ENCODE measurements at places on chromosomes 11 and 22.

- DNase-seq: no peak
Measured at GRCh38 chr11:122563761-122564160, 91.8 kb upstream of the UBASH3B start.

- DNase-seq: no peak
Measured at GRCh38 chr11:45560913-45561281, 104.5 kb downstream of the CHST1 start.

- DNase-seq: no peak
Measured at GRCh38 chr22:43077121-43077877, 11.9 kb downstream of the TTLL1 start.

- peak; percentile 16 for DNase-seq
Measured at GRCh38 chr11:64356498-64357411, 2.2 kb upstream of the RPS6KA4 start.

DNA sequence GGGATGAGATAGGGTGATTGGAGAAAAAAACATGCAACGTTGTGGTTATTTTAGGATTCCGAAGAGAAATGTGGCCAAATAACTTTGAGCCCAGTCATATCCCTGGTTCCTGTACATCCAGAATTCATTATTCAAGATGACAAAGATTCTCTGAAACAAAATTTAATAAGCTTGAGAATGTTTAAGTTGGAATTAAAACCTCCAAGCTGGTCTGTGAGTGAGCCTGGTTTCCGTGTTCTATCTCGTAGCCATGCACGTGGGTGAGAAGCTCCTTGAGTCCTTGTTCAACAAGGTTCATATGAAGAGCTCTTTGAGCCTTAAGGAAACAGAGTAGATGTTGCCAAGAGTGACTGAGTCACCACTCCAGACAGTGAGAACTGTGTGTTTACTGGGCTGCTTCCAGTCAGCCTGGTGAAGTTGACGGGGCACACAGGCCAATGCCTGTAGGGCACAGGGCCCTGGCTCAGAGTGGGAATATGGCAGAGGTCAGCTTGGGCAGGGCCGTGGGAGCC is 206.5 kb downstream of the NAV2 start:
- no peak for DNase-seq

- no peak for DNase-seq
Measured at GRCh38 chr11:12694183-12694531, 19.9 kb downstream of the TEAD1 start.

GRCh38 chr11:789943-790342 is at the start of gene CEND1:
TSS of gene CEND1 (minus strand) at chr11:790090. CDS start at chr11:788576, 1,514 bp downstream.
- no peak for DNase-seq

- DNase-seq: no peak
Measured at GRCh38 chr22:33807470-33807869, 112.8 kb downstream of the LARGE1 start.

DNA sequence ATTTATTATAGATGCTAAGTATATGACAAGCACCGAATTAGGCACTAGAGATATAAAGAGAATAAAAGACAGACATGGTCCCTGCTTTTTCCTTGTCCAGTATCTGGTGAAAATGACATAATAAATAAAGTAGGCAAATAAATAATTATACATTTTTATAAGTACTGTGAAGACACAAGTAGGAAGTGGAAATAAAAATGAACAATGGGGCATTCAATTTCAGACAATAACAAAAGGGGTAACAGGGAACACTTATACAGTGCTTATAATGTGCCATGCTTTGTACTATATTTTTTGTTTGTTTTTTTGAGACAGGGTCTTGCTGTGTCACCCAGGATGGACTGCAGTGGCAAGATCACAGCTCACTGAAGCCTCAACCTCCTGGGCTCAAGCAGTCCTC is 4.3 kb downstream of the KBTBD3 start:
- DNase-seq: no peak

DNA sequence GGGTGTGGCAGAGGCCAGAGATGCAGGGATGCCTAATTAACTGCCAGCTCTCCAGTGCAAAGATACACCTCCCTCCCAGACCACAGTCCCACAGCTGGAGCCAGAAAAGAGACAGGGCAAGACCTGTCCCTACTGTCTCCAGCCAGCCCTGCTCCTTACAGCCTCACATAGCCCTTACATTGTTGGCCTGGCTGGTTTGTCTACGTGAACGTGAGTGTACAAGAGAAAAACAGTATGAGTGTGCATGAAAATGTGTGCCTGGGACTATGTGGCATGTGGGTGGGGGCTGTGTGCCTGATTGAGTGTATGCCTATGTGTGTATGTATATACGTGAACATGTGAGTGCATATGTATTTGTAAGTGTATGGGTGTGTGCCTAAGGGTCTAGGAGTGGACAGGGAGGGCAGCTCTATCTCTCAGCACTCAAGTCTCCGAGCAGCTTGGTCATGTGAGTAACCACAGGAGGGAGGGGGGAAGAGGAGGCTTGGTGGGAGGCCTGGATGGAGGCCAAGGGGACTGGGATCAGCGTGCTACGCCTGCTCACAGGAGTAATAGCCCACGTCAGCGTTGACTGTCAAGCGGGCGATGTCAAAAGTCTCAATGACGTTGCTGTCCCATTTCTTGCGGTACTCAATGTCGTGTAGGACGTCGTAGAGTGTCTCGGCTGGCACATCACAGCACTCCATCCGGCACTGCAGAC is 6.6 kb upstream of the ARAP1 start:
- no peak for DNase-seq

GRCh38 chr11:106447631-106448191 is 370.2 kb downstream of the AASDHPPT start:
- DNase-seq: no peak

DNA sequence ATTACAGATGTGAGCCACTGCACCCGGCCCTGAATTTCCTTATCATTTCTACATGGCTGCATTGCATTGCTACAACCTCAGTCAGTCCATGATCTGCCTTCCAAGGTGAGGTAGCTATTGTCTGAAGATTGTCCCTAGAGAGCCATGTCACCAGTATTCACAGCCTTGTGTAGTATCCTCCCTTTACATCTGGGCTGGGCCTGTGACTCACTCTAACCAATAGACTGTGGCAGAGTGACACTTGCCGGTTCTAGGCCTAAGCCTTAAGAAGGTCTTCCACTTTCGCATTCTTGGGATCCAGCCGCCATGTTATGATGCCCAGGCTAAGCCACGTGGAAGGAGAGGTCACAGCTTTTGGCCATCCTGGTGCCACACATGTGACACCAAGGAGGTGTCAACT is 10.1 kb upstream of the PLEKHB1 start:
- no peak for DNase-seq

DNA sequence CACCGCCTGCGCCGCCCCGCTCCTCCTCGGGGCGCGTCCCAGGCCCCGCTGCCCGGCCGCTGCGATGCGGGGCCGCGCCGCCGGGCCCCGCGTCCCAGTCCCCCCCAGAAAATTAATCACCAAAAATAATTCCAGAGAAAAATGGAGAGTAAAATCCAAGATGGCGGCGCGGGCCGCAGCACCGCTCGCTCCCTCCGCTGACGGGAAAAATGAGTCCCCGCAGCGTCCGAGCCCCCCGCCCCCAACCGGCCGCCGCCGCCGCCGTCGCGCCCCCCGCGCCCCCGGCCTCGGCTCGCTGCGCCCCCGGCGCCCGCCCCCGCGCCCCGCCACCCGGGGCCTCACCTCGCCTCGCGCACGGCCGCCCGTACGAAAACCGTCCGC is at the start of gene KMT5B:
KMT5B (minus strand) TSS at position 162 of the 381 bp plus-strand sequence. CDS start 23,220 bp downstream, outside the sequence.
- no peak for DNase-seq

- no peak for DNase-seq
Measured at GRCh38 chr11:64560139-64560771, 30.8 kb upstream of the SLC22A12 start.

DNA sequence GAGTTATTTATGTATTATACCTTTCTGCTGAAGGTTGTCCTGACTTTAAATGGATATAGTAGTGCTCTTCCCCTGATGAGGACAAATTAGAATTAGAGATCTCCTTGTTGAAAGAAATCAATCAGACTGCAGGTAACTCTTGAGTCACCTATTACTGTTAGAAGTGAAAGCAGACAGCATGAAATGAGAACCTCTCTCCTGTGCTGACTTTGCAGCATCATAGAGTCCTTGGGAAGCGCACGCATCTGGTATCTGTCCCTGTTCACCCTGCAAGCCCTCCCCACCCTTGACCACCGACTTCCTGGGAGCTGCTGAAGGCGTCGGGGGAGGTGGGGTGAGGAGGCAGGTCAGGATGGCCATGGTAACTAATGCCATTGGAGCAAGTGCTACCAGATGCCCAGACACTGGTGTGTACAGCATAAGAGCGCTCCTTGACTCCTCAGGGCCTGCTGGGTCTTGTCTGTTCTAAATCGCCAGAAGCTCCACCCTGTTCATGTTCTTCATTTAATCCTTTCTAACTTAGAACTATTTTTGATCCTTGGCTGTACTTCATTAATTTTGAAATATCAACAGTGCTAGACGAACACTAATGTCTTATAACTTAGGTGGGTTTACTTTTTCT is 143.9 kb downstream of the WNT7B start:
- DNase-seq: no peak

GRCh38 chr22:32465661-32466060 is 1.4 kb upstream of the BPIFC start:
- DNase-seq: no peak

- no peak for DNase-seq
Measured at GRCh38 chr22:46443850-46444389, 93.5 kb downstream of the CELSR1 start.

- DNase-seq: no peak
Measured at GRCh38 chr22:31206896-31207687, 5.0 kb upstream of the LIMK2 start.

- no peak for DNase-seq
Measured at GRCh38 chr22:49676230-49676629, 151.4 kb downstream of the BRD1 start.

GRCh38 chr22:46626911-46627805 is 7.0 kb downstream of the GRAMD4 start:
- no peak for DNase-seq

DNA sequence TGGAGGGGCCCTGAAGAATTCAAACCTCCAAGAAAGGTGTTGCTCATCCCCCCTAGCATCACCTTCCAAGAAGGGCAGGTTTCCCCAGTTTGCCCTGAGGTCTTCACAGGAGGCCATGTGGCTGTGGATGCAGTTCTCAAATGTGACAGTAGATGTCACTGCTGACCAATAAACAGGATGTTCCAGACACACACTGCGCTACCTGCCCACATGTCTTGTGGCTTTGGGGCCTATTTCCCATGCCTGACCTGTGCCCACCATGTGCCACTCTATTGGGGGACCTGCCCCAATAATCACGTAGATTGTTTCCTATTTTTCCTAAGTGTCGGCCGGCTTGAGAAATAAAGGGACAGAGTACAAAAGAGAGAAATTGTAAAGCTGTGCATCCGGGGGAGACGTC is 4.5 kb downstream of the GSTT2 start:
- DNase-seq: no peak

DNA sequence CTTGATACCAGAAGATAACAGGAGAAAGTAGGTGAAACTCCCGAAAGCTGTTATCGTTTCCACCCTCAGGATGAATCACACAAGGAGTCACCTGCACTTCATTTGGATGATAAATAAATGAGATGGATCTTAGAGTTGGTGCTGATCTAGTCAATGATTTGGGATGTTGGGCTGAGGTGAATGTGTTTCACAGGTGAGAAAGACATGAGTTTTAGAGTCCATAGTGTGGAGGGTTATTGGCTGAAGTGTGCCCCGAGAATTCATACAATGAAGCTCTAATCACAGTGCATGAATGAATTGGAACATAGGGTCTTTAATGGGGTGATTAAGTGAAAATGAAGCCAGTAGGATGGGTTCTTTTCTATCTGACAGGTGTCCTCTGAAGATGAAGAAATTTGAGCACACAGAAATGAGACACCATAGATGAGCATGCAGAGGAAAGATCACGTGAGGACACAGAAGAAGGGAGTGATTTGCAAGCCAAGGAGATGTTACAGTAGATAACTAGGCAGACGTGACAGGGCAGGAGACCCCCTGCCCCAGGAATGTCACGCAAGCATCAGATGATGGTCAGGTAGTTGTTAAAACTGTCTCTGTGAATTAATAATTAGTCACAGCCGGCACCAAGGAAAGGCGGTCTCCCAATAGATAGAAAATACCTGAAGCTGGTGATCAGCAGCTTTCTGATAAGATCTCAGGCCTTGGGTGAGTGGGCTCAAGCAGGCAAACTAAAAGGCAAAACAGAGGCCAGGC is 60.3 kb upstream of the IGLL5 start:
- no peak for DNase-seq

DNA sequence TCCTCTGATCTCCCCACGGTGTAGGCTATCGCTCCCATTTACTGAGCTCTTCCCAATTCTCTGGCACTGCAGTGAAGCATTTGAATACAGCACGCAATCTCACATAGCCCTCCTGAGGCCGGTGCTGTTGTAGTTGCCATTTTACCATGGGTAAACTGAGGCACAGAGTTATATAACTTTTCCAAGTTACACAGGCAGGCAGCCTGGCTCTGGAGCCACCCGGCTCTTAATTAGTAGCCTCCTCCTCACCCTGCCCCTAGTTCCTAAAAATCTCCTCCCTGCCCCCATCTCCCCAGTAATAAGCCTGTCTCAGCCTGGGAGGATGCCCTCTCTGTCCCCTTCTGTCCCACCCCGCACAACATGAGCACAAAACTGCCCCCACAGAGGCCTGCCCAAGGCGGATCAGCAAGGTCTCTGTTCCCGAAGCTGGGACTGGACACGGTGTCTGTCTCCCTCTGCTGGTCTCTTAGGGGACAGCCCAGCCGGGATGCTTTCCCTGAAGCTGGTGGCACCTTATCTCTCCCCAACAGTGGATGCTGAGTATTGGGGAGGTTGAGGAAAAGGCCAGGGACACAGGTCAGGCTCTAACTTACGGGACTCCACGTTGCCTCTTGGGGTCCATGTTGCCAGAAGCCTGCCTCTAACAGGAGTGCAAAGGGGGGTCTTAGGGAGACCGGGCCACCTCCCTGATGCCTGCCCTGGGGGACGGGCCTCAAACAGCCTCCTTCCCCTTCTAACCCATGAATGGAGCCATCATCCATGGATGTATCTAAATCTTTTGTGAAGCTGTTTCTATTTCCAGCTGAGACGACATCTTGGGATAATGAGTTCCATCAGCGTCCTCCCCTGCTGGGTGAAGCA is 9.1 kb upstream of the CLCF1 start:
- peak; percentile 77 for DNase-seq

DNA sequence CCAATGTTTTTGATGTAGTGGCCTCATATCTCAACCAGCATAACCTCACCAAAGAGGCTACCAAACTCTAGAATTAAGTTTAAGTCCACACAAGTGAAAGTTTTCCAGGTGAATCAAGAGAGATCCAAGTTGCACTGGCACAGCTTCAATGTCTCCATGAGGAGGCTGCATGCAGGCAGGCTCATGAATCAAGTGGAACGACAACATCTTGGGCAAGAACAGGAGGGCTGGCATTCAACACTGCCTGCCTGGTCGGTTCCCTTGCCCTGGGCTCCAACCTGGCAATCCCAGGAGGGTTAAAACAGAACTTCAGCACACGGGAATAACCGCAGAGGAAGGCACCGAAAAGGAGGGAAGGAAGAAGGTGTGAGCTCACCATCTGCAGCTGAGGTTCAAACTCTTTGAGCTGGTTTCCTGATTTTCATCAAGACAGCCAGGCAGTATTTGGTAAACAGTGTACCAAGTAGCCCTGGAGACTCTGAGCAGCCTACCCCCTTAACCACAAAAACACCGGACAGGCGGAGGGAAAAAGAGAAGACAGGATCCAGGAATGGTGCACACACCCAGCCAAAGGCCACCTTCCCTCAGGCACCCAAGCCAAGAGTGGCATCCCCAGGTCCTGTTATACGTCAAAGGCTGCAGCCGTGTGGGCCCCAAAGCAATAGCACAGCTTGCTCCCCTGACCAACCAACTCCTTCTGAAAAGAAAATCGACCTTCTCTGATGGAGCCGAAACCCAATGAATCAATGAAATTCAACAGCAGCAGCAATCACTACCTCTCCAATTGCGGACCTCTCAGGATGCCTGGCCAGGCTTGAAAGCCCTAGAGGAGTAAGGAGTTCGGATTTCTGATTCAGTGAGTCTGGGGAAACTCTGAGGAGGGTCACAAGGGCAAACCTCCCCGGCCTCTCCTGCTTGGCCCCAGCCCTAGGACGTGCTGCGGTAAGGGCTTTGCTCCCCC is 1.3 kb downstream of the PACSIN2 start:
- no peak for DNase-seq

Data from GDM1 (cell line).